T-helper 1 cell (primary cell): ENCODE measurements at places on chromosomes 1 and 21.

- no peak for DNase-seq
These were observed 19.5 kb downstream of the MAP7D1 start for GRCh38 chr1:36175137-36176095.

DNA sequence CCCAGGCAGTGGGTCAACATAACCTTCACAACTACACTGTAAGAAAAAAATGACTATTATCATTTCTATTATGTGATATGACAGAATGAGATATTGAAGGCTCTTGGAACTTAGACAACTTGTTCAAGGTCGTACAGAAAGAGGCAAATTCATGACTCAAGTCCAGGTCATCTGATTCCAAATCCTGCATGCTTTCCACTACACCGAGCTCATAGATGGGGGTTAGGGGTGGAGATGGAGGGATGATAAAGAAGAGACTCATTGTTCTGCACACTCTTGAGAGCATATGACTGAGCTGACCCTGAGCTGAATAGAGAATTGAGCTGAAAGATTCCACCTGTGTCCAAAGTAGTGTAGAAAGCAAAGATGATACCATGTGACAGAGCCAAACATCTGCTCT is 2.8 kb downstream of the FCRL6 start:
- no peak for DNase-seq

- DNase-seq, result no peak
These were observed 22.7 kb downstream of the GLMN start for GRCh38 chr1:92276082-92276481.

DNA sequence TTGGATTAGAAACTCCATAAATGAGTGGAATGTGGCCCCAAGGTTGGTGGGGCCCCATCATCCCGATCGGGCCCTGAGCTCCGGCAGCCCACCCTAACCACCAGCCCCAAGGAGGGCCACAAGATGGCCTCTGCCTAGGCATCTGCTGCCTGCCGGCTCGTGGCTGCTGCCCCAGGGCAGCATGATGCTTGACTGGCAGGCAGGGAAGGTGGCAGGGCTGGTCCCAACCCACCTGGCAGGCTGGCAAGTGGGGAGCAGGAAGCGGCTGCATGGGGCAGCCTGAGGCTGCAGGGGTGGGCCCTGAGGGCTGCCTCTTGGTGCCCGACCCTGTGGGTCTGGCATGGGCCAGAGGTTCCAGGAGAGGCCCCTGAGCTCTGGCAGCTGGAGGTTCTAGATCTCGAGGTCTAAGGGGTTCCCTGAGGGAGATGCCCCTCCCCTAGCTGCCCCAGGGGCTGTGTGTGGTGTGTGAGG is 760 bp upstream of the GJC2 start:
- no peak for DNase-seq

DNA sequence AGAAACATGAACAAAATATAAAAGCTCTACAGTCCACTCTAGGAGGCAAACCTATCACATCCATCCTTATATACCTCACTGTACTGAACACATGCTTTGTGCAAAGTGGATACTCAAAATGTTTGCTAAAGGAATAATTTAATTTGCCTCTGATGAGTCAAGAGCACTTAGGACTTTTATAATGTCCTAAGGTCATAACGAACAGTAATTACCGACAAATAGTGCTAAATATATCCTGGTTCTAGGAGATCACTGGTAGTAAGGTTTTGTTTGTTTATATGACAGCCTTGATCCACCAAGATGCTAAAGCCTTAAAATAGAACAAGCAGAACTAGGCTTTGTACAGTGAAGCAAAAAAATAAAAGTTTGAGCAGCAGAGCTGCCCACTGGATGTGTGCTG is 70.6 kb downstream of the GADD45A start:
- DNase-seq, result no peak

- DNase-seq, result no peak
These were observed 51.4 kb downstream of the ACBD3 start for GRCh38 chr1:226135059-226135651.

DNA sequence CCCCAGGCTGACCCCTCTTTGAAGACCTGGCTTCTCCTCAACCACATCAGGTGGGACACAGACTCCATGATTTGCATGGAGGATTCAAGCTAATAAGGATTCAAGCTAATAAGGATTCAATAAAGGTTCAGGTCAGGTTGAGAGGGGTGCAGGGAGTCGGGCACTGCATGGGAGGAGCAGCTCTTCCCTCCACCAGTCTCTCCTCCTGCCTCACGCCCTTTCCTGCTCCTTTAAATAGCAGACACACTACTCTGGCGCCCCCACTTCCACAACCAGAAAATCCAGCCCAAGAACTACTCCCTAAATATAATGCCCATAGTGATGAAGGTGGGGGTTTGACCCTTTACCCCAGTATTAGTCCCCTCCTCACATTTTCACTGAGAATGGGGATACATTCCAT is 7.1 kb downstream of the MEX3A start:
- DNase-seq, result no peak

DNA sequence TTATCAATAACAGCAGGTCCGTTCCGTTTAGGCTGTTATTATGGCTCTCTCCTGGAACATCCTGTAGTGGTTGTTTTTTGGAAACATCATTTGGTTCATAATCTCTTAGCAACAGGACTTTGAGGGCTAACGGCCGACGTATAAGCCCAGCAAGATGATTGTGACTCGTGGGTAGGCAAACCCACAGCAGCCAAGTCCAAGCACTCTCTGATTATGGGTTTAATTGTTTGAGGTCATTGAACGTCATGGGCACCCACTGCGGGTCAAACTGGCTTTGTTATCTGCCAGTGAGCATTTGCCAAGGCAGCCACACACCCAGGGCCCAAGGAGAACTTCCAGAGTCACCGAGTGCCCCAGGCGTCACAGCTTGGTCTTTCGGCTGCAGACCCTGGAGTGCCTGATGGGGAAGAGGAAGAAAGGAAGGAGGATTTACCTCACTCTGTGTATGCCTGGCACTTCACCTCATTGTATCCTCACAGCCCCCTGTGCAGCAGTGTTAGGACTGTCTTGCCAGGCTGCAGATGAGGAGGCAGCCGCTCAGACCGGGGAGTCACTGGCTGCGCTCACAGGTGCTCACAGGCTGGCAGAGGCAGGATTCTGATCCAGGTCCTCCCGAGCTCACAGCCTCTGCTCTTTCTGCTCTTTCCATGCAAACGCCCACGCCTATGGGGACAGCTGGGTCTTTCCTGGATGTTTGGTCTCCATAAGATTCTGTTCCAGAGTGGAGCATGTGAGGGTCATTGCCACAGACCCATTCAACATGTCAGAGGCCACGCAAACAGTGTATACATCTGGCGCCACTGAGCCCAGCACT is 30.8 kb upstream of the EPS8L3 start:
- no peak for DNase-seq

DNA sequence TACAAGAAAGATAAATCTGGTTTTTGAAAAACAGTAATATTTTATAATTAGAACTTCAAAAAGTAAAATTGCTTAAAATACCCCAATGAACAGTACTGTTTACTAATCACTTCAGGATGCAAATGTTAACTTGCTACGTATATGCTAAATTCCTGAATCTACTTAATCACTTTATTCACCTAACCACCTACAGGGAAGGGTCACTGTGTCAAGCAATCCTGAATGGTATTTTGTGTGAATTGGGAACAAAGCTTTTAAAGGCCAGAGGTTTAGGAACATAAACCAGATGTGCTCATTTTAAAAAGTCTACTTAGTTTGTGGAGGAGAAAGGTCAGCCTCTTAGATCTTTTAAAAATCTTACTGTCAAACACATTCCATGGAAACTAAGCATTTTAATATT is 1143.0 kb upstream of the ADGRL2 start:
- DNase-seq, result no peak

GRCh38 chr1:190022709-190023108 is 455.0 kb downstream of the BRINP3 start:
- DNase-seq, result no peak

DNA sequence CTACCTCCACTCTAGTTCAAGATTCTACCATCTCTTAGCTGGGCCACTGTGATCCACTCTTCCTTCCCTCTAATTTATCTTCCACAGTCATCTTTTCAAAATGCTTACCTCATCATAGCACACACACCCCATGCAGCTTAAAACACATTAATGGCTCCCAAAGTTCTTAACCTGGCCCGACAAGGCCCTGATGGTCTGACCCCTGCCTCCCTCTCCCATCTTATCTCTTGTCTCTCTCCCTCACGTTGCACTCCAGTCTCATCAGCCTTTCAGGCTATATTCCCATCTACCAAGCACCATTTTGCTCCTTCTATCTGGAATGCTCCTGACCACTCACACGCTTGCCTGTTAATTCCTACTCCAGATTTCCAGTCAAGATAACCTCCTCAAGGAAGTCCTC is 2.5 kb upstream of the ZBTB8A start:
- no peak for DNase-seq

DNA sequence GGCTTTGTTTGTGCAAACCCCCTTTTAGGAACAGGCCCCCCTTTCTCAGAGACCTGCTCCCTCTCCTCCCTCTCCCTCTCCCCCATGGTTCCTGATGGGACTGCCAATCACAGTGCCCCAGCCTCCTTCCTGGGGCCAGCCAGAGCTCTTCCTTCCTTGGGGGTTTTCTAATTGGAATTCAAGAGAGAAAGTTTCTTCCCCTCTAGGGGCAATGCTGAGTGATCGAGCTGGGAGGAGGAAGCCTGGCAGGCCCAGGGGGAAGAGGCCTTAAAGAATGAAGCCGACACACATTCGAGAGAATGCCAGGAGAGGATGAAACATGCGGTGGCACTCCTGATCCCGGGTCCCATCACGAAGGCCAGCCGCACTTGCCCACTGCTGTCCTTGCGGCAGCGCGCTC is 21.3 kb upstream of the COL16A1 start:
- no peak for DNase-seq

GRCh38 chr1:18079941-18080735 is 27.5 kb upstream of the IGSF21 start:
- no peak for DNase-seq
